ENCODE measurements at places on chromosomes 1 and 21.

GRCh38 chr1:48807554-48808260 lies 31.0 kb upstream of the BEND5 start:
- DNase-seq, result no peak

GRCh38 chr1:109388208-109388711 lies 9.5 kb downstream of the SORT1 start:
- DNase-seq, result no peak

DNA sequence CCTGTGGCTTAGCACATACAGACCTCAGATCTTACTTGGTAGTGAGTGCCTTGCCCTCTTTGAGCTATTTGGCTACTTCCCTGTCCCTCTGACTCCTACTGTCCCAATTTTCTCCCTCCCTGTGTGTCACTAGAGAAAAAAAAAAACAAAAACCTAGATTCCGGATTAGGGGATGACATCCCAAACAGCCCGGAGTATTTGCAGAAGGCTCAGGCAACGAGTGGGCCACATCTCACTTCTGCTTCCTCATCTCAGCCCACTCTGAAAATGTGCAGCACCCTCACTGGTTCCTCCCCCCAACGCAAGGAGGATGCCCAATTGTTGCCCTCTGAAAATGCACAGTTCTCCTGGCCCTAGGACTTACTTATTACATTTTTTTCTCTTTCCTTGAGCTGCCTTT lies 4.9 kb downstream of the NHLH1 start:
- DNase-seq, result no peak

GRCh38 chr1:232196042-232196441 lies 433.9 kb downstream of the SIPA1L2 start:
- DNase-seq, result no peak

DNA sequence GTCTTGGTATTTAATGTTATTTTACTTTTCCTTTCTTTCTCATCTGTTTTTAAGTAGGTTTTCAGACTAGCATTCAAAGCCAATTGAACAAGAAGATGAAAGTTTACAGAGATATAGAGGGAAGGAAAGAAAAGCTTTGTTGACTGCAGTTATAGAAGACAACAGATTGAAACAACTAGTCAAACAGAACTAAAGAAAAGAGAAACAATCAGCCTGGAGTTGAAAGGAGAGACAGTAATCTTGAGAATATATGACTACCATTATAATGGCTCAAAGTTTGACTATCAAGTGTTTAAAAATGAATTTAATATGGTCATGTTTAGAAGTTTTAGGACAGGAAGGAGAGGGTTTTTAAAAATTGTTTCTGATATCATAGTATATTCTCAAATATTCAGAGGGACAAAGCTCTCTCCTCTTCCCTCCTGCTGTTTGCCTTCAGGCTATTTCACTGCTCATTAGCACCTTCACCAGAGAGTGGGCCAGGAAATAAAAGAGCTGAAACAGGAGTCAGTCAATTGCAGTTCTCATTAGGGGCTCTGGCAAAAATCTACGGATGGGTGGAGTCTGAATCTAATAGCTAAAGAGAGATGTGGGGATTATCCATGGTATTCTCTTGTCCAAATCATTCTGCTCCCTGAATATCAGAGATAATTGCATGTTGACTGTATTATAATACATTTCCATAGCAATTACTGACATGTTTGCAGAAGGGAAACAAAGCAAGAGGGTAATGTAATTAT lies 577.8 kb downstream of the BRINP3 start:
- DNase-seq, result no peak

DNA sequence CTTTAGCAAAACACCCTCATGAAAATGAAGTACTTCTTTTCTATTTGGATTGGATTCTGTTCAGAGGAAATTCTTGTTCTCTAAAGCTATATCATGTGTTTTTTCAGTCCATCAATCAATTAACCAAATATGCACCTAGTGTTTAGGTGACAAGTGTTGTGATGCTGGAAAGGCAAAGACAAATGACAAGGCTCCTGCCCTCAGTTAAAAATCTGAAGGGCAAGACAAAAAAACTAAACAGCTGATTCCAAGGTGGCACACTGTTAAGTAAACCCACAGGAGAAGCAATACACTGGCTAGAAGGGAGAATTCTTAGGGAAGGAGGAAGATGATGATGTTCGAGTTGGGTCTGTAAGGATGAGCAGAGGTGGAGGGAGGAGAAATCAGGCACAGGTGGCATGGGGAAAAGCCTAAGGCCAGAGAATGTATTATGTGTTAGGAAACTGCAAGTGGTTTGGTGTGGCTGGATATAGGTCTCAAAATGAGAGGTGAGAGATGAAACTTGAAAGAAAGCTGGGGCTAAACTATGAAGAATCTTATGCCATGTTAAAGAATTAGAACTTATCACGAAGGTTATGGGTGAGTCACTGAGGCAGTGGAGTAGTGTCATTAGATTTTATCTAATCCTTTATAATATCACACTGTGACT lies 51.8 kb upstream of the GFI1 start:
- DNase-seq, result no peak

- no peak for DNase-seq
Measured at GRCh38 chr1:221778535-221779142, 36.8 kb upstream of the DUSP10 start.

DNA sequence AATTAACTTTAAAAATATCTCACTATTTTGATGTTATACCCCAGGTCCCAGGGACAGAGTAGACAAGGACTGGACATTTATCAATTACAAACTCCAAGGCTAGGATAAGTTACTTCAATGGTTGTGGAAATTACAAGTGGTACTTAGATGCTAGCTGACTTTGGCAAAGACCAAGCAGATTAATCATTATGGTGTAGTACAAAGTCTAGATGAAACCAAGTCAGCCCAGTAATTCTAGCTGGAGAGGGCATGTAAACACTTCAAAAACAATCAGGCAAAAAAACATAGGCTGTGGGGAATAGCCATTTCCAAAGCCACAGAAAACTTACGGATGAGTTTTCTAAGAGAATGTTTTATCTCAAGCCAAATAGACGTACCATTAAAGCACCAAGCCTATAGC lies 124.5 kb downstream of the TSEN15 start:
- no peak for DNase-seq

DNA sequence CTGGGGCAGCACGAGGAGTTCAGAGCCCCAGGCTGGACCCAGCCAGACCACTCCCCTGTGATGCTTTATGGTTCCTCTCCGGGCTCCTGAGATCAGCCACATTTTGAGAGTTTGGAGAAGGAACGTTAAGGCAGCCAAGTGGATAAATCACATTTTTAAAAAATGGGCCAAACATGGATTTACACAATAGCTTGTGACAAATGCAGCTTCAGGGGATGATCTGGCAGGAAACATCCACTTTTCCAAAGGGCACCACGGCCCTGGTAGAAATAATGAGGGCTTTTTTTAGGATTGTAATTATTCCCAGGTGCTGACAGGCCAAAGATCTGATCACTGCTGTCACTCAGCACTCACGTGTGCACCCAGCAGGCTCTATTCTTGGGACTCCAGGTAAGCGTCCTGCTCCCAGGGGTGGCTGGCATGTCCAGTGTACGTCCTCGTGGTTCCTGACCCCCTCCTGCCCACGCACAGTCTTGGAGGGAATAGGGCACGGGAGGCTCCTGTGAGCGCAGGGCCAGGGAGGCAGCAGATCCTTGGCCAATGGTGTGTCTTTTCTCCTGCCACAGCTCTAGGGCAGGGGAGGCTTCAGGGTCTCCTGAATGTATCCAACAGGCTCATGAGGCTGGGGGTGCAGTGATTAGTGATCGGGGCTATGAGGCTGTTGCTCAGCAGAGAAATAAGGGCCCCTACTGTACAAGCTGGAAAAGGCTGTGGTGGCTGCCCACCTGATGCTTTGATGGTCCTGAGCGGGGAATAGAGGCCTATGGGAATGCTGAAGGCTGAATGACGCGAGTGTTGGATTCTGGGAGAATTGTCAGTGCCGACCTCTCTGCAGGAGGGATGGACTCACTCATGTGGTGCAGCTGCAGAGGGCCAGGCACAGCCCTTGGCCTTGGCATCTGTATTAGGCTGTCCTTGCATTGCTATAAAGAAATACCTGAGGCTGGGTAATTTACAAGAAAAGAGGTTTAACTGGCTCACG lies 415.7 kb downstream of the PTPRU start:
- DNase-seq, result no peak

GRCh38 chr1:235588916-235589515 lies 60.6 kb downstream of the GNG4 start:
- DNase-seq, result no peak

- DNase-seq, result no peak
Measured at GRCh38 chr1:114274621-114275317, 121.1 kb upstream of the SYT6 start.

DNA sequence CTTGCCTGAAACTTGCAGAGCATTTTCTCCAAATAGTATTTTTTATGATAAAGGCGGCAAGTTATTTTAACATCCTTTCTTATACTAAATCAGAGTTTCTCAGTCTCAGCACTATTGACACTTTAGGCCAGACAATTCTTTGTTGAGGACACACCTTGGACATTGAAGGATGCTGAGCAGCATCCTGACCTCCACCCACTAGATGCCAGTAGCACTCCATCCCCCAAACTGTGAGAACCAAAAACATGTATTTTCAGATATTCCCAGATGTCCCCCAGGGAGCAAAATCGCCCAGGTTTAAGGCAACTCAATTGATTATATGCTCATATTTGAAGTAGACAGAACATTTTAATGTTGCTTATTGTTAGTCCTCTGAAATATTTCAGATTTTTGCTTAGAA lies 299.4 kb downstream of the ZP4 start:
- DNase-seq, result no peak

DNA sequence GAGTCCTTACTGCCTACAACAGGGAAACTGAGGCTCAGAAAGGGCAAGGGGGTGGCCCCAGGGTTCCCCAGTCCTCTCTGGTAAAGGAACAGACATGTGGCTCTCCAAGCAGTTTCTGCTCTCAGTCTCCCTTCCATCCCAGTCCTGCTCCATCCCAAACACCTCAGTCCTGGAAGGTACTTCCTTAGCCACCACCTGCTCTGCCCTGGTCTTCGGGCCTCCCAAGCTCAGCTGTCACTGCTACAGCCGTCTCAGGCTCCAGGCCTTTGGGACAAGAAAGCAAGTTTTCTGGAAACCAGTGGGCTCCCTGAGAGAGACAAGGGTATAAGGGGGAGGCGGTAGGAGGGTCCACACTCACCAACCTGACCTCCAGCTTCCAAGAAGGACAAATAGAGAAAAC lies 23.1 kb upstream of the ADGRB2 start:
- no peak for DNase-seq

GRCh38 chr1:1387098-1388077 lies 11.7 kb downstream of the CCNL2 start:
- DNase-seq, result no peak

- DNase-seq, result no peak
Measured at GRCh38 chr1:211375949-211376348, 49.3 kb downstream of the TRAF5 start.

DNA sequence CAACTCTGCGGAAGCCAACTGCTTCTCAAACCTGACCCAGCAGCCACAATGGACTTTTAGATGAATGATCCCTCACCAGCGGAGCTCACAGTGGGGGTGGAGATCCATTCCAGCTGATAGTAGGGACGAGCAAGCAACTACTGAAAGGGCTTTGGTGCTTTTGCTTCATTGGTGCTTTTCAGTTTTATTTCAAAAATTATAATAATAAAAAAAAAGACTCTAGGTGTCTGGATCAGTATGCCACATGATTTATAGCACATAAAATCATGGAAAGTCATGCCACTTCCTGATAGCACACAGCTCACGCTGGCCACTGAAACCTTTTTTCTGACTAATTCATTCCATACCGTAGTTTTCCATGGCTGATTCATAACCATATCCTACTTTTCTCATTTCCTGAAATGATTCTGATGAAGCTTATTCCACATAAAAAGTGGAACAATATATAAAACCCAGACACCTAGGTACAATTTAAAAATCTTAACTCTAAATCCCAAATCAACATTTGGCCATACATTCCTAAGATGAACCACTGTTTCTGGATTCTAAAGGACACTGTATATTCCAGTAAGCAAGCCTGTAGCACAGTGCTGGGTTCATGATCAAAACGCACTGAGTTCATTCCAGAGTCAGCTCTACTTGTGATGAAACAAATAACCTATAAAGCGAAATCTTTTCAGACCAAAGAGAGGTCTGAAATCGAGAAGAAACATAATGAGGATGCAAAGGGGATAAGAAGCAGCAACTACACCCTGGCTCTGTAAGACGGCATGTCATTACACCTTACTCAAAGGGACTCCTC lies 41.3 kb upstream of the KCNE1 start:
- DNase-seq, result no peak

DNA sequence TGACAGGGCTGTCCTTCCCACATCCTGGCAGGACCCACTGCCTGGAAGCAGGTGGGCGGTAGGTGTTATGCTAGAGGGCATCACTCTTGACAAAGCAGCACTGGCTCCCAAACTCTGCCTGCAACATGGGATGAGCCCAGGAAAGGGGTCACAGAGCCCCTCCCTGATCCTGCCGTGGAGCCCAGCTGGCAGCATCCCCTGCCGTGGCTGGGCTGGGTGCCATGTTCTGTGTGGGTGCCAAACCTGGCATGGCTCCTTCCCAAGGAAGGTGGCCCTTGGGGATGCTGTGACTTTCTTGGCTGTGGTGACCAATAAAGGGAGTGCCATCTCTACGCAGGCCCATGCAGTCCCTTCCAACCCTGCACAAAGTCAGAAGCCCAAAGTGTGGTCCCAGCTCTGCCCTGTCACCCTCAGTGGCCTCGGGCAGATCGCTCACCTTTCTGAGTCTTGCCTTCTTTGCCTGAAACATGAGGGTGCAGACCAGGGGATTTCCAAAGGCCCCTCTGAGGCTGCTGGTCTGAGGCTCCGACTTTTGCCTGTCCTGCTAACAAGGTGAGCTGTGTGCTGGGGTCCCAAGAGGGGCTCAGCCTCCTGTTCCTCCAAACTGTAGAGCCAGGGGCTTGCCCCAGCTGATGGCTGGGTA lies 6.0 kb downstream of the CDK18 start:
- no peak for DNase-seq

- no peak for DNase-seq
Measured at GRCh38 chr1:100832694-100833428, 61.8 kb downstream of the EXTL2 start.

GRCh38 chr21:41483415-41483814 lies 24.5 kb downstream of the TMPRSS2 start:
- no peak for DNase-seq

DNA sequence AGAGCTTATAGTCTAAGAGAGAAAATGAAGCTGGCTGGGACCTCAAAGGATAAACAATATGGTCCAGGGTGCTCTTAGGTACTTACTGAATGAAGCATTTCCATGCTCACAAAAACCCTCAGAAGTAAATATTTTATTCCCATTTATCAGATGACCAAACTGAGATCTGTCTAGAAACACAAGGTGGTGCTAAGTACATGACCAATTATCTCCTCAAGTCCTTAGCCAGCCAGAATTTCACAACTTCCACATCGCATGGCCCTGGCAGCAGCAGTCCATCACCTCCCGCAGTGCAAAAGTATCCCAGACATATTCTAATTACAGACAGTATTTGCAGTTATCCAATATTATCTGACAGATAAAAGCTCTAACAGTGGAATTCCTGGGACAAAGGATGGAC lies 321.7 kb upstream of the PROX1 start:
- DNase-seq, result no peak

- no peak for DNase-seq
Measured at GRCh38 chr1:205294175-205294917, 27.2 kb downstream of the NUAK2 start.
